ENCODE measurements at places on chromosomes 2 and 18.

DNA sequence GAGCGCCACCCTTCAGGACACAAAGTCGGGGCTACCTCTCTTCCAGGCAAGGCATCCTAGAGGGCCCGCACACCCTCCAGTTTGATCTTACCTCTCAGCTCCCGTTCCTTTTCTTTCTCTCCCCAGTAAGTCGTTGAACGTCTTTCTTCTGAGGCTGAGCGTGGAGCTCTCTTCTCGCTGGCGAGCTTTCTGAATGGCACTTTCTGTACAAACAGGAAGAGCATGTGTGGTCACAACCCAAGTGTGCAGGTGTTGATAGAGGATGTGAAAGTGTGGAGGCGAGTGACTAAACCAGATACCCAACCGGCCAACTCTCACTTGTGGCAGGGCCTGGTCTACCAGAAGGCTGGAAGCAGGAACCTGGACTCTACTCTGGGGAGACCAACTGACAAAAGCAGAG is at the start of gene AFF3:
TSS of gene AFF3 (minus strand) at position 198 of the 400 bp plus-strand sequence. CDS start 38,136 bp downstream, outside the sequence.
- no peak for DNase-seq

DNA sequence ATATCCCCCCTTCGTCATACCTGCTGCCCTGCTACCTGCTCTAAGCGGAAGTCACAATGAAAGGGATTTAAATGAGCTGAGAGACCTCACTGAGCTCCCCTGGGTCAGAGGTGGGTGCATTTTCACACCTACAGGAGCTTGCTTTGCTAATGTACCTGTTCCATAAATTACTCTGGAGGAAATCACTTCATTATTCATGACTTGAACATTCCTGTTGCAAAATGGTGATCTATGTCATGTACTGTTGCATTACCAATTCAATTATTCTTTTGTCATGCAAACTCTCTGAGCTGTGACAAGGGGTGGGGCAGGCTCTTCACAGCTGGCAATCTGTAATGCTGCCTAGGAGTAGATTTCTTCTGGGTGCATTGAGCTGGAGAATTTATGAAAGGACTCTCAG is 761.3 kb downstream of the TSN start:
- DNase-seq = no peak

DNA sequence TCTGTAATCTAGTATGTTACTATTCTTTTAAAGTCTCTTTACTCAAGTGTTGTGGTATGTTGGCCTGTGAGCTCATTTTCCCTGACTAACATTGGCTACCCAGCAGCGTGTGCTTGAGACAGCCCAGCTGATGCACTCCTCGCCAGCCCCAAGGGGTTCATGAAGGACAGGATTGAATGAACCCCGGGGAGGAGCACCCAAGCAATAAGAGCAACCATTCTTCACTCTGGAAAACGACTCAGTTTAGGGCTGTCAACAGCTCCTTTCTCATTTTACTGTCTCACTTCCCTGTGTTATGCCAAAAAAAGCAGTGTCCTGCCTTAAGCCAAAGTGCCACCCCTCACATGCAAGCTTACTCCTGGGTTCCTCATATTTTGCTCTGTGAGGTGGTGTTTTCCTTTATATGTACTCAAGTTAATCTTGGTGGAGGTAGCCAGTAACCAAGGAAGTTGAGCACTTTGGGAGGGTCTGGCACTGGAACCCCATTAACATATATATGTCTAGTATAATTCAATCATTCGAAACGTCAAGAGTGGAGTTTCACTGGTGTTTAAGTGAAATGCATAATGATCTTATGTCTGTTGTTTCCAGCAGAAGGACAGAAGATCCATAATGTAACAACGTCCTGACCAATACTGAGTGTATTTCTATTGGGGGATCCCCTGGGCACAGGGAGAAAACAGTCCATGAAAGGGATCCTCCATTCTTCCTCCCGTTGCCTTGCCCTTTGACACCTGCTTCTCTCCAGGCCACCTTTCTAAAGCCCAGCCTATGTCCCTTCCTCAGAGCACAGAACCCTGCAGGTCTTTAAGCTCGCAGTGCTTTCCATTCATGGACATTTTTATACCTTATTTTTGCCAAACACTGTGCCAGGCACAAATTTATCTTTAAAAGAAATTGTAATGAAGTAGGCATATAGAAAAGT is 43.2 kb downstream of the ATIC start:
- no peak for DNase-seq

DNA sequence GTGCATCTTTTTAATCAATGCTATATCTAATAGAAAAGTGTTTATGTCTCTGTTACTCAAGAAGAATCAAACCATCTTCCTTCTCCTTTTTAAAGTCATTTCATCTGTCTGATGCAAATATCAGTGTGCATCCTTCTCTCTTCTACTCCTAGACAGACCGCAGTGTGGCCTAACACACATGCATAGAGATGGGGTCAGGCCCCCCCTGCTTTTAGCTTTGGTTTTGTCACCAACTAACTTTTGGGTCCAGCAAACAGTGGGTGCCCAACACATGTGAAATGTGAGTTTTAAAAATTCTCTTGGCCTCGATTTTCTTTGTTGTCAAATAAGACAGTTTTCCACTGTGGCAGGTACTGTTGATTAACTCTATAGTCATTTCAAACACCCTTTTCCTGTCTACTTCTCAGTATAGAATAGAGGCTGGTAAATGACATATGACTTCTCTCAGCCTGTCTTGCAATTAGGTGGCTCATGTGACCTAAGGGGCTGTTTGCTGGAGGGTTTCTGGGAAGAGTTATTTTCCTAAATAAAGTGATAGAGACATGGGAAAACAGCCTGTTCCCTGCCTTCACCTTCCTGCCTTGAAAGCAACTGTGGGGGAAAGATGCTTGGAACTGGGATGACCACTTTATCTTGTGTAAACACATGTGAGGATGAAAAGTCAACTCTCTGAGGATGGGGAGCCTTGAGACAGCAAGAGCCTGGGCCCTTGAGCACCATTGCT is 65.7 kb upstream of the DARS1 start:
- no peak for DNase-seq

DNA sequence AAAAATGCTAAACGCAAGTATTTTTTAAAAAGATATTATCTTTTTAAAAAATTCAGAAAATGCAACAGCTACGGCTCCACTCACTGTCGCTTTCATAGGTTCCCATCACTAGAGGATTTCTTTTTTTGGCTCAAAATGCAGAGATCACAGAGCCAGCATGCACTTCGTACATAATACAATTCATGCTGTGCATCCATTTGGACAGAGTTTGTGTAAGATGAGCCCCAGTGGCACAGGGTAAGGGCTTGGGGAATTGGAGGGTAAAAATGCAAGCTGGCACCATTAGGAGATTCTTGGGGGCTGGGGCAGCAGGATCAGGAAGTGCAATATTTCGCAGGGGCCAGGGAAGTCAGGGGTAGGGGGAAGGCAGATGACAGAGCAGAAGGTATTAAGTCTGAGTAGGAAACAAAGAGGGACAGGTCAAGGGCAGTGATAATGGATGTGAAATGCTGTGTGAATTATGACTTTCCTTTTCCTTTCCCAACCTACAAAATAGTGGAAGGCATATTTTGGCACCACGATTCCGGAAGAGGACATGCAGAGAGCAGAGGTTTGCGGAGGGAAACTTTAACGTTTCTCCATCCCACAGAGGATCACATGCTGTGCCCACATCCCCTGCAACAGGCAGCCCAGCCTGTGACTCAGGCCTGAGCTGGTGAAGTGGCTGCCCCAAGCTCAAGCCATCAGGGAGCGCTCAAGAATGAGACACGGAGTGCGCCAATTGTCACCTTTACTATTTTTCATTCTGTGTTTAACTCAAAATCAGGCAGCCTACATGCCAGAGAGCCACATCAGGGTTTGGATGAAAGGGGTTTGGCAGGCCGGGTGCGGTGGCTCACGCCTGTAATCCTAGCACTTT is 4.7 kb downstream of the CAPG start:
- peak; percentile 61 for DNase-seq

DNA sequence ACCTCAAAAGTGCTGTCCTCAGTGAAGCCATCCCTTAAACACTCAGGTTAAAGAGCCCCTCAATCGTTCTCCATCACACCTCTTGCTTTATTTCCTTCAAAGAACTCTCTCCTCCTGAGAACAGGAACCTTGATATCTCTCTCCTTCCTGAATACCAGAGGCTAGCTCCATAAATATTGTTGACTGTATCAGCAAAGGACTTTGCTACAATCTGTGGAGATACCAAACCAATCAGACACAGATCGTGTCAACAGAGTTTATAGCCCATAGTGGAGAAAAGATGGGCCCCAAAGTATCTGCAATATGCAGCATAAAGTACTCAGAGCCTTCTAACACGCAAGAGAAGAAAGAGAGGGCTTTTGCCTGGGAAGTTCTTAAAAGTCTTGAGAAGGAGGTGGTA is 36.4 kb downstream of the PLEKHM3 start:
- no peak for DNase-seq

- no peak for DNase-seq
These were observed 91.6 kb downstream of the ZNF407 start for GRCh38 chr18:74689251-74689650.

DNA sequence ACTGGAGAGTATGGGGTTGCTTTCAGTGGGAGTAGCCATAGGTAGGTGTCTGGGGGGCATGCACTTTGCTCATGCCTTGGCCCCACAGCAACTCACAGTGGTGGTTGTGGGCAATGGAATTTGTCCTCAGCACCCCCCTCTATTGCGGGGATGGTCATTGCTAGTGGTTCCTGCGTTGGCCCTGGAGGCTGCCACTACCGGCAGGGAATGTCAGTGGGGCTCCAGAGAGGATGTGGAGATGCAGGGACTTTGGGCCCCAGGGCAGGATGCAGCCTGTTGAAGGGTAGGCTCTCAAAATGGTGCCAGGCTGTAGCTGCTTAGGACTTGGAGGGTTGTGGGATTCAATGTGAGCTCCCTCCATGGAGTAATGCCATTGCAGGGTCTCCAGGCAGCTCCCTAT is 125.0 kb downstream of the XRCC5 start:
- no peak for DNase-seq

DNA sequence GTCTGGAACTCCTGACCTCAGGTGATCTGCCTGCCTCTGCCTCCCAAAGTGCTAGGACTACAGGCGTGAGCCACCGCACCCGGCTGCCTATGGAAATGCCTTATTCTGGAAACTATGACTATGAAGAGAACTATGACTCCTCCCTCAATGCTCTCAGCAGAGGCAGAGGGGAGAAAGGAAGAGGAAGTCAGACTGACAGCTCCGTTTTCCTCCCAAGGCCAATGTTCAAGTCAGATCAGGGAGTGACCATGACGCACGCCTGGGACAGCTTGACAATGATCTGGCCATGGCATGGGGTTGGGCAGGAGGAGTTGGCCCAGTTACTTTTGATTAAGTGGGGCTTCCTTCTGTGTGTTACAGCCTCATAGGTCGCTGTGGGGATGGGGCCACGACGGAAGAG is 44.3 kb upstream of the MRPL33 start:
- DNase-seq = no peak

DNA sequence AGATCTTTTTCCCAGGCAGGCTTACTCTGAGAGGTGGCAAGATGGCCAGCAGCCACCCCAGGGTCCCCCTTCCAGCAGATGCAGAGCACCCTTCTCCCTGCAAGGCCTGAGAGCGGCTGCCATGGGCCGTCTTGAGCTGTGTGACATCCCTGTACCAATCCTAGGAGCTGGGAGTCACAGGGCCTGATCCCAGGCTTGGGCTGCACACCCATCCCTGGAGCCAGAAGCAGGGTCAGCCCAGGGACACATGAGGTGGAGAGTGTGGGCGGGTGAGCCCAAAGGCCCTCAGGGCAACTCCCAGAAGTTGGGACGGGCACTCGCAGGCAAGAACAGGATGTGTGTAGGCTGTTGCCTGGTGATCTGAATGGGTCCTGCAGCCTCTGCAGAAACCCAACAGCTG is 40.5 kb downstream of the CROCC2 start:
- DNase-seq = no peak

GRCh38 chr2:228599297-228599696 is 417.8 kb upstream of the SPHKAP start:
- DNase-seq = no peak

DNA sequence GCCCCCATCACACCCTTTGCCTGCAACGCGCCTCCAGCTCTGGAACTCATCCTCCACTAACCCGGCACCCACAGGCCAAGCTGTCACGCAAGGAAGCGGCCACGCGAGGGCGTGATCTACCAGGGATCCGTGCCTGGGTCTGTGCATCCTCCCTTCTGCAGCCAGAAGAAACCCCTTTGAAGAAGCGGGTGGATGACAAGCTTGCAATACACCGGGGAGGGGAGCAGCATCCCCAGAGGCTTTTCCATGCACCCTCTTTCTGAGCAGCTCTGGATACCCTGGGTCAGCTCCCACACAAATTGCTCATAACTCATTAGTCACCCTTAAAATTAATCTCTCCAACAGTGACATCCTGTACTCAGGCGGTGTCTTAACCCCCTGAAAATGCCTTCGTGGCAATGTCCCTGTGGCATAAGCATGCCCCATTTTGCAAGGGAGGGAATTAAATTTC is 47.6 kb downstream of the PDCL3 start:
- peak; percentile 62 for DNase-seq

DNA sequence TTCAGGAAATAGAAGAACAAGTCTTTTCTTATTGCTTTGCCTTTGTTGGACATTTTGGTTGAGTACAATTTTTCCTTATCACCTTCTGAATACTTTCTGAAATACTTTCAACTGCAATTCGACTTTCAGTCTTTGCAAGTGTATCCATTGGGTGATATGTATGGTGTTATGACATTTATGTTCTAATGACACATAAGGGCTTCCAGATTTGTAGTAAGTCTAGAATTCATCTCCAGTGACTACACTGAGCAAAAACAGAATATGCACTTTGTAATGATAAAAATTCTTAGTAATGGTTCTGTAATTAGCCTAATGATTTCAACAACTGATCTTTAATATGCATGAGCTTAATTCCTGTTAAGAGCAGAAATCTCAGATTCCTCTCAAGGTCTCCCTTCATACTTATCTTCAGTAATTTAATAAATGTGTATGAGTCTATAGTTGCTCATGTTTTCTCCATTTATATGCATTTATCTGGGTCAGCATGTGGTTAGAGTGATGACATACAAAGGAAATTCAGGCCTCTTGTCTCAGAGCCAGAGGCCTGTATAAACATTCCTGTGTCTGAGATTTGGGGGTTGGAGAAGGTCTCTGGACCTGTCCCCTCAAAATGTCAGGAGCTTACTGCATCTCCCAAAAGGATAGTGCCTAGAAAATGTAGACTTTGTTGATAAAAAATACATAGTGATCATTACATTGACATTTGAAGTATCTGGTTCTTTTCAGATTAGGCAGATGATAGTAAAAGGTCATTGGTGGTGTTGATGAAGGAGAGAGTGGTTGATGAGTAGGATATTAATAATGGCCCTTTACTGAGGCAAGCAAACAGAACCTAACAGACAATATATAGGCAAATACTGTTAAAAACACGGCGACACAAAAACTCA is 114.9 kb downstream of the QPCT start:
- DNase-seq = no peak
